ENCODE measurements at places on chromosomes 5 and 9. TPM values are rescaled to one million over a fixed set of nuclear protein-coding genes. Genes with fewer than 3 reads are reported as not detected.

The OR1L4 gene
- not detected for total RNA-seq

The MEF2C gene
- total RNA-seq, result 0.25 TPM

The FAM153A gene
- total RNA-seq, result 16.3 TPM

The PDE6A gene
- not detected for total RNA-seq
